ENCODE measurements at places on chromosomes 2 and 18. TPM values are rescaled to one million over a fixed set of nuclear protein-coding genes. Genes with fewer than 3 reads are reported as not detected.

NR4A2 gene
- 0.41 TPM for total RNA-seq

GTF2A1L gene
- total RNA-seq: not detected

DNA sequence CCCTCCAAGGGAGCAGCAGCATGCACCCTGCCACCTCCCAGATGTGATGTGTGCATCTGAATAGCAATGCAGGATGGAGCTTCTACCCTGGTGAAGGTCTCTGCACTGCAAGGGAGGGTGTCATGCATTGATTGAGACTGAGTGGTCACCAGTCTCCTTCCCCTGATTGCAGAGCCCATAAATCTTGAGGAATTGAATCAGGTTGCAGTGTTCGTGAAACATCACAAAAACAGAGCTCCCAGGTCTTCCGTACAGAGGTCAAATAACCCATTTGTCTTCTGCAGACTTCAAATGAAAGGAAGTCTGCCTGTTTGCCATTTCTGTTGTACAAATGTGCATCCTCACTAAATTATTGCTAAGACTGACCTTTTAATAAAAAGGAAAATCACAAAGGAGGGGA, 136.8 kb downstream of the WDSUB1 start:
- no peak for DNase-seq

- no peak for DNase-seq
These were observed 182.2 kb upstream of the ATP5MC3 start for GRCh38 chr2:175363699-175364098.

DNA sequence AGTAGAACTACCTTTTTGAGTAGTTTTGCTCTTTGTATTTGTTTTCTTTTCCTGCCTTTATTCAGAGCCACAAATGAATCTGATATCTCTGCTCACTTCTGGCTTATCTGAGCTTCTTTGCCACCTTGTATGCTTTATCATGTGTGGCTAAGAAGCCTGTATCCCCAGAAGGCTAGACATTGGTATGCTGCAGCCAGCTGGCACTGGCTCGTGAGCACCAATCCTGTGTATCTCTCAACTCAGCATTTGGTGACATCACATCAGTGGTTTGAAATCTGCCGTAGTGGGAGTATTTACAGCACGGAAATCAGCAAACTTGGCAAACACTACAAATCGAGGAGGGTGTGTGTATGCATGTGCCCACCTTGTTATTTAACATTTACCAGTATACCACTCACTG, 183.7 kb upstream of the LHCGR start:
- no peak for DNase-seq

GRCh38 chr2:198188982-198189381, 384.6 kb downstream of the PLCL1 start:
- no peak for DNase-seq

- peak; percentile 36 for DNase-seq
These were observed 34.7 kb downstream of the INO80C start for GRCh38 chr18:35463050-35463449.

DNA sequence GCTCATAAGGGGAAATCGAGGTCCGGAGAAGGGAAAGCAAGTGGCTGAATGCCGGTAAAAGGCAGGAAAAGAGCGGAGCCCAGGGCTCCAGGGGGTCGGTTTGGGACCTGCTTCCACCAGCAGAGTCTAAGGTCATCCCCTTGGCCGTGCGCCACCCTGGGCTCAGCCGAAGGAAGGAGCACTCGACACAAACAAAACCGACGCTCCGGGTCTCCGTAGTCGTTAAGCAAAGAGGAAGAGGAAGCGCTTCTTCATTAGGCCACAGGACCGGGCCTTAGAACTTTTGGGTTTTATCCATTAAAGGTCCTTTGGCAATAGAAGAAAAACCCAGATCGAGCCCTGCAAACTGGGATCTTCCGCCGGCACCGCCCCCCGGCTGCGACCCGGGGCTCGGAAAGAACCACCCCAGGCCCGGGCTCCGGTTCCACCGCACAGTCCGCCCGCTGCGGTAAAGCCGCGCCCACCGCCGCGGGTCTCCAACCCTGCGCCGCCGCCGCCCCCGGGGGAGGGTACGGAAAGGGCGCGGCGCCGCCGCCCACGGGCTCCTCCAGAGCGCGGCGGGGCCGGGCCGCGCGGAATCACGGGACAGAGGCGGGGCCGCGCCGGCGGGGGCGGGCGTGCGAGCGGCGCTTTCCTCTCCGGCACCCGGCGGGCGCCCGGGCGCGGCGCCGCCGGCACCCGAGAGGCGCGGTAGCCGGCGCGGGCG, at the start of gene TTL:
TTL (plus strand) TSS at position 629 of the 706 bp plus-strand sequence. CDS start 189 bp downstream, outside the sequence.
- DNase-seq: peak; percentile 51
